Activated CD4-positive, alpha-beta T cell treated with anti-CD3 and anti-CD28 coated beads for 4 hours (primary cell): ENCODE measurements at places on chromosomes 6 and 20.

DNA sequence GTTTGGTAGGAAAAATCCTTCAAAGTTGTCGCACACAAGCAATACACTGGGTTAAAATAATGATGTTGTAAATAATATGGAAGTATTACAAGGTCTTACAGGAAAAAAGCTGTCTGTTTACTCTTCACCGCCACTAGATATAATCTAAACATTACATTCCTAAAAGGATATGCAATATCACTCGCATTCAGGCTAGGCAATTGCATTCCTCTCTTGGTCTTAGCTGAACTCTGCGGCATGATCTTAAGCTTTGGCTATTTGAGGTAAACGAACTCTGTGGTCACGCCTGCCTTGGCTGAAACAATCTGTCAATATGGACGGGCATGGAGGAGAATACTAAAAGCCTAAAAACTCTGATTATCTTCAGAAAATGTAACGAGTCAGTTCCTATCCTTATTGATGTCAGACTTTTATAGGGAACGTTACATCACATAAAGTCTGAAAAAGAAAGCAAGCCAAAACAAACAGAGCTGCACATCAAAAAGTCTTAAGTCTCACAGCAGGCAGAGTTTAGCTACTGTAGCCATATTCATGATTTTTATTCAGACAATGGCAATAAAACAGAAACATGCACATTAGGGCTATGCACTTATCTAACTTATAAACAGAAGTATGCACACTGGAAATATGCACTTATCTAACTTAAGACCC lies 30.8 kb upstream of the FILIP1 start:
- no peak for DNase-seq

GRCh38 chr6:44496665-44497369 lies 109.3 kb downstream of the CDC5L start:
- DNase-seq = no peak

DNA sequence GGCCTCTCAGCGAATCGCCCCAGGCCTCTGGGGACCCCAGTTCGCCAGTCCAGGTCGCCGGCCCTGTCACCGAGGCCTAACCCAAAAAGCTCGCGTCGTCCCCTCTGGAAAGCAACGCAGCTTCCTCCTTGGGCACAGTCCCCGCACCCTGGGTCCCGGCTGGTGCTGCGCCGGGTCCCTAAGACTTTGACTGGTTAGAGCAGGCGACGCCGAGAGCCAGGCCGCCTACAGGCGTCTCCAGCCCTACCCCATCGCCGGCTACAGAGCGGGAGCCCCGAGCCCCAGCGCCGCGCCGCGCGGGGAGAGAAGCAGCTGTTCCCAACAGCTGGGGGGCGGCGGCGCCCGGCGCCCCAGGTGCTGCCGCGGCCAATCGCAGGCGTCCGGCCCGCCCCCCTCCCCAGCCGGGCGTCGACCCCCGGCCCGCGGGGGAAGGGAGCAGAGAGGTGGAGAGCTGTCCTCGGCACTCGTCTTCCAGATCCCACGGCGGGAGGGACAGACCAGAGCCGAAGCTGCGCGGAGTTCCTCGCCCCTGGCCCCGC lies 540 bp upstream of the RBM24 start:
- no peak for DNase-seq

GRCh38 chr20:54184904-54185626 lies 11.3 kb upstream of the CYP24A1 start:
- DNase-seq = no peak

- DNase-seq = no peak
These were observed 1059.5 kb upstream of the FLRT3 start for GRCh38 chr20:15396900-15397299.

- no peak for DNase-seq
These were observed 70.2 kb downstream of the HFE start for GRCh38 chr6:26157251-26158075.
